ENCODE measurements at places on chromosomes 7 and 10.

- peak; percentile 17 for DNase-seq
Observed at GRCh38 chr10:77836299-77836820, 90.2 kb downstream of the DLG5 start.

DNA sequence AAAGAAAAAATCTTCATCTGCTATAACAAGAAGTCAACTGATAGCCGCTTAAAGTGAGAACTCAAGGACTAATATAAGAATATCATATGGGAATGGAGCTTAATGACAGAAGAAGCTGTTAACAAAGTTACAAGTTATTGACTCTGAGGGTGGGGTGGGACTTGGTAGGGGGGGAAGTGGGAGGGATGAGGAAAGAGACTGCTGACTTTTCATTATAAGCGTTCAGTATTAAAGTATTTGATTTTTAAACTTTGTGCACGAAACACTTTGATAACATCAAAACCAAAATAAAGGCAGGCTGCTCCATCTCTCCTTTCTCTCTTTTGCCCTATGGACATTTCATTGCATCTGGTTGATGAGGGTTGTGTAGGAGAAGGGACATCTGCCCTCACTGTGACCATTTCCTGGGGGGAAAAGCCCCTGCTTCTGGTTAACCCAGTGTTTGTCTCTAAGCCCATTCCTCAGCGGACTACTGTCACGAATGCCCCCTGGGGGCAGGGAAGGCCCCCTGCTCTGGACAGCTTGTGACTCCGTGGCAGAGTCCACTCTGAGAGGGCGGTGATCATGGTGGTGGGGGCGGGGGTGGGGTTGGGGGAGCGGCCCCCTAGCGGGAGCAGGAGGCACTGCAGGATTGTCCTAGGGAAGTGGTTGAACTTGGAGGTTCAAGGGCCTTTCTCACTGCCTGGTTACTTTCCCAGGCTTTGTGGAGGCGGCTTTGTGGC is 17.4 kb downstream of the SLC13A4 start:
- no peak for DNase-seq

GRCh38 chr10:107718864-107719263 is 554.4 kb upstream of the SORCS1 start:
- DNase-seq, result no peak

- no peak for DNase-seq
Observed at GRCh38 chr10:129331839-129332220, 135.2 kb upstream of the MGMT start.

GRCh38 chr7:3274131-3274530 is 26.9 kb upstream of the SDK1 start:
- no peak for DNase-seq

DNA sequence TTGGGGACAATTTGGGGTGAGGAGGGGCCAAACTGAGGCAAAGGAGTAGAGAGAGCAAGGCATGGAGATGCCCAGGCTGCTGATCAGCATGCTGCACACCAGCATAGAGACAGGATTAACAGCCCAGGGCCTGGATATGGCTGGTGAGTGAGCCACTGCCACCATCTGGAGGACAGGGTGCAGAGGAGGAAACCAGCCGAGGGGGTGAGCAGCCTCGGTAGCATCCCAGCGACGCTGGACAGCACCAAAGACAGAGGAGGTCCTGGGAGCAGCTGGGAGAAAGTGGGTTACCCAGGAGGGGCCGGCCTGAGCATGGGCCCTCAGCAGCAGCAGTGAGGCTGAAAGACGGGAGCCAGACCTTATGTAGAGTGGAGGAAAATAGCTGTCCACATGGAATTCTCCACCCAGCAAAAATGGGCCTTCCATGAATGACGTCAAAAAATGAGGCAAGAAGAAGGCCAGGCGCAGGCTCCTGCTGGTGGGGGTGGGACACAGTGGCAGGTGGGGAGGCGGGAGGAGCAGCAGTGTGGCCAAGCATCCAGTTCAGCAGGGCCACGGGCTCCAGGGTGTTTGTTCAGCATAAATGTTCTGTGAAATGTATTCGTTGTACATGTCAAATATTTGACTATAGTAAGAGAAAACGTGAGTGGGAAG is 16.7 kb downstream of the RET start:
- DNase-seq, result no peak

- DNase-seq, result no peak
Observed at GRCh38 chr10:62073429-62073828, 171.9 kb downstream of the ARID5B start.

DNA sequence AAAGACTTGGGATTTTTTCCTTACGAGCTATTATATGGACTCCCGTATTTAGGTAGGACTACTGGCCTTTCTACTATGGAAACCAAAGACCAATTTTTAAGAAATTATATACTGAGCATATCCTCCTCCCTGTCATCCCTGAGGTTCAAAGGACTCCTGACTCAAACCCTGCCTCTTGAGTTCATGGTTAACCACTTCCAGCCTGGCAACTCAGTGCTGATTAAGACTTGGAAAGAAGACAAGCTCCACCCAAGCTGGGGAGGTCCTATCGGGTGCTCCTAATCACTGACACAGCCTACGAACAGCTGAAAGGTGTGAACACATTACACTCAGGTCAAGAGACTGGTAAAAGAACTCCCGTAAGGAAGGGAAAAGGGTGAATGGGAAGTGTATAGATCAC is 66.8 kb downstream of the LYZL2 start:
- no peak for DNase-seq

DNA sequence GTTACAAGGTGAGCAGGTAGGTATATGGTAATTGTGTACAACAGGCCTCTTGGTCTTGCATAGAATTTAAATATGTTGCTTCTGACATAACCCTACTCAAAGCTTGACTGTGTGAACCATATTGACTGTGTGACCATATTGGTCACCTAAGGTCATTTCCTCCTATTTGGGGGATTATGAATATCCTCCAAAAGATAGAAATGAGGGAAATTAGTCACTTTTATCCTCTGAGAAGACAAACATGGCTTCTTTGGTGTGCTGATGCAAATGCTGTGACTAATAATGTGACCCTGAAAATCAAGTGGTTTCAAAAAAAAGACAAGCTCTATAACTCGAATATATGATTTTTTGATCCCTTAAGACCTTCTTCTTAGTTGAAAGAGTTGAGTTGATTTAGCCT is 27.9 kb downstream of the IFIT5 start:
- DNase-seq, result no peak
